ENCODE measurements at places on chromosomes 3 and 15.

GRCh38 chr3:74523811-74524210, 90.6 kb downstream of the CNTN3 start:
- no peak for DNase-seq

GRCh38 chr3:37905987-37906674, 44.5 kb downstream of the CTDSPL start:
- peak; percentile 68 for DNase-seq

DNA sequence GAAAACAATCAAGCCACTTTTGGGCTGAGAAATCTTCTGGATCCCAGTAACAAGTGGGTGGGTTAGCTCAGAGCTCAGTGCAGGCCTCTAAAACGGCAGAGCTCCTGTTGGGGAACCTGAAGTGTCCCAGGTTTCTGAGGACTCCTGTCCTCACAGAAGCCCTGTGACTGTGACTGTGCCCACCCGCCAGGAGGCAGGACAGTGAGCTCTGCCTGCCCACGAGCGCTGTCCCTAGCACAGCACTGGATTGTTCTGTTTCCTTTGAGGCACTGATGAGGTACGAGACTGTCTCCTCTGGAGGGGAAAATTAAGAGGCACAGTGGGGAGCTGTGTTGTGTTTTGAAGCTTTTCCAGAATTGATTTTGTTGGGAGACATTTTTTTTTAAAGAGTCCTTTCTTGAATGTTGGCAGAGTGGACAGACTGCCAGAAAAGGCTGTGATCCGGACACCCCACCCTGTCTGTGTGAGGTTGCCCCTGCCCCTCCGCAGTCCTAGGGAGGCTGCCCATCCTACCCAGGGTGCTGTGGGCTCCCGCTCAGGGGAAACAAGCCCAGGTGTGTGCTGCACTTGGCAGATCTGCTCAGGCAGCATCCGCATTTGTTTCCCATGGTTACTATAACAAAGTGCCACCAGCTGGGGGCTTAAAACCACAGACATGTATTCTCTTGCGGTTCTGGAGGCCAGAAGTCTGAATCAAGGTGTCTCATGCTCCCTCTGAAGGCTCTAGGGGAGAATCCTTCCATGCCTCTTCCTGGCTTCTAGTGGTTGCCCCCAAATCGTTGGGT, 66.6 kb upstream of the LARS2 start:
- no peak for DNase-seq

- DNase-seq = no peak
Observed at GRCh38 chr3:179264449-179264848, 13.5 kb upstream of the KCNMB3 start.

GRCh38 chr3:23726811-23727548, 78.8 kb upstream of the UBE2E1 start:
- DNase-seq = no peak

GRCh38 chr3:123258811-123259420, 57.2 kb downstream of the SEC22A start:
- DNase-seq = peak; percentile 65

Measured in fibroblast of skin of scalp (primary cell).